ENCODE measurements at places on chromosomes 3 and 15. TPM values are rescaled to one million over a fixed set of nuclear protein-coding genes. Genes with fewer than 3 reads are reported as not detected.

DNA sequence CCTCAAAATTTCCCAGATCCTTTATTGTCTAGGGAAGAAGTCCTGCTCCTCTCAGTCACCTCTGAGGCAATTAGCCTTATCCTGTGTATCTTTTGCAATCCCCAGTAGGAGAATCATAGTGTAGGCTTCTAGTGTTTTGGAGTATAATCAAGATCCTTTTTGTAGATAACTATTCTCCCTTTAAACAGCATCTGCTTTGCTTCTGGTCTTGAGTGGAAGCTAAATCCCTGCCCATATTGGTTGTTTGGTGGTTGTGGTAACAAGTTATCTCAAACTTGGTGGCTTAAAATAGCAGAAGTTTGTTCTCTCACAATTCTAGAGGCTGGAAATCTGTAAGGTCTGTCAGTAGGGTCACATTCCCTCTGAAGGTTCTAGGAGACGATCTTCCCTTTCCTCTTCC, 217.5 kb upstream of the RASGRP1 start:
- H3K4me1 ChIP-seq, result no peaks in the 10 kb centered on the region
- no peaks in the 10 kb centered on the region for H3K36me3 ChIP-seq
- H3K27ac ChIP-seq, result no peak overlapping the region
- H3K27me3 ChIP-seq, result no peaks in the 10 kb centered on the region
- no peak overlapping the region for H3K4me3 ChIP-seq
- no peak for DNase-seq

DNA sequence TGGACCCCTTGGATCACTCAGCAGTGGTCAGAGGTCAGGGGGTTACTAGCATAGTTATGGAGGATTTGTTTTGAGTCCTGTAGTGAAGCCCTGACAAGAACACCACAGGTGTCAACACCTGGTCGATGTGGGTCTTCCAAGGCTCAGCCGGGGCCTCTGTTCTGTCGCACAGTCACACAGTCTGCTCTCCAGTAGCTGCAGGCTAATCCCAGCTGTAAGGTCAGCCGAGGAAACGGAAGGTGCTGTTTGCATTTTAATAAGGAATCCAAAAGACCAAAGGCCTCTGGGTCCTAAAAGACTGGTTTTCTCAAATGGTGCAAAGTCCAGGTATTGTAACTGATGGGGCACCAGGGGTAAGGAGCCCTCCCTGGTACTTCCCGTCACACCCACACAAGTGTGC, 71.7 kb downstream of the RPLP1 start:
- no peak for DNase-seq
- H3K27ac ChIP-seq, result no peak overlapping the region
- H3K4me1 ChIP-seq, result no peaks in the 10 kb centered on the region
- no peaks in the 10 kb centered on the region for H3K36me3 ChIP-seq
- H3K4me3 ChIP-seq, result no peak overlapping the region
- no peaks in the 10 kb centered on the region for H3K27me3 ChIP-seq

DNA sequence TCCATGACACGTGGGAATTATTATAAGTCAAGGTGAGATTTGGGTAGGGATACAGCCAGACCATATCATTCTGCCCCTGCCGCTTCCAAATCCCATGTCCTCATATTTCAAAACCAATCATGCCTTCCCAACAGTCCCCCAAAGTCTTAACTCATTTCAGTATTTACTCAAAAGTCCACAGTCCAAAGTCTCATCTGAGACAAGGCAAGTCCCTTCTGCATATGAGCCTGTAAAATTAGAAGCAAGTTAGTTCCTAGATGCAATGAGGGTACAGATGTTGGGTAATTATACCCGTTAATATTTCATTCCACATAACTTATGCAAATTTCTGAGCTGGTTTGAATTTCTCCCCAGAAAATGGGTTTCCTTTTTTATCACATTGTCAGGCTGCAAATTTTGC, 47.7 kb downstream of the RNF111 start:
- H3K4me3 ChIP-seq, result no peak overlapping the region
- no peaks in the 10 kb centered on the region for H3K4me1 ChIP-seq
- peaks cover 3% of the 10 kb centered on the region for H3K36me3 ChIP-seq
- H3K27ac ChIP-seq, result no peak overlapping the region
- no peaks in the 10 kb centered on the region for H3K27me3 ChIP-seq

- H3K27me3 ChIP-seq, result no peaks in the 10 kb centered on the region
- H3K36me3 ChIP-seq, result no peaks in the 10 kb centered on the region
- no peak overlapping the region for H3K27ac ChIP-seq
- H3K4me3 ChIP-seq, result no peak overlapping the region
- DNase-seq, result no peak
Measured at GRCh38 chr15:59303633-59304032, 69.0 kb downstream of the MYO1E start.

GRCh38 chr3:60703956-60704736, 547.1 kb downstream of the FHIT start:
- no peak for DNase-seq
- H3K4me3 ChIP-seq, result no peak overlapping the region
- no peak overlapping the region for H3K27ac ChIP-seq
- no peaks in the 10 kb centered on the region for H3K27me3 ChIP-seq
- H3K36me3 ChIP-seq, result no peaks in the 10 kb centered on the region

DNA sequence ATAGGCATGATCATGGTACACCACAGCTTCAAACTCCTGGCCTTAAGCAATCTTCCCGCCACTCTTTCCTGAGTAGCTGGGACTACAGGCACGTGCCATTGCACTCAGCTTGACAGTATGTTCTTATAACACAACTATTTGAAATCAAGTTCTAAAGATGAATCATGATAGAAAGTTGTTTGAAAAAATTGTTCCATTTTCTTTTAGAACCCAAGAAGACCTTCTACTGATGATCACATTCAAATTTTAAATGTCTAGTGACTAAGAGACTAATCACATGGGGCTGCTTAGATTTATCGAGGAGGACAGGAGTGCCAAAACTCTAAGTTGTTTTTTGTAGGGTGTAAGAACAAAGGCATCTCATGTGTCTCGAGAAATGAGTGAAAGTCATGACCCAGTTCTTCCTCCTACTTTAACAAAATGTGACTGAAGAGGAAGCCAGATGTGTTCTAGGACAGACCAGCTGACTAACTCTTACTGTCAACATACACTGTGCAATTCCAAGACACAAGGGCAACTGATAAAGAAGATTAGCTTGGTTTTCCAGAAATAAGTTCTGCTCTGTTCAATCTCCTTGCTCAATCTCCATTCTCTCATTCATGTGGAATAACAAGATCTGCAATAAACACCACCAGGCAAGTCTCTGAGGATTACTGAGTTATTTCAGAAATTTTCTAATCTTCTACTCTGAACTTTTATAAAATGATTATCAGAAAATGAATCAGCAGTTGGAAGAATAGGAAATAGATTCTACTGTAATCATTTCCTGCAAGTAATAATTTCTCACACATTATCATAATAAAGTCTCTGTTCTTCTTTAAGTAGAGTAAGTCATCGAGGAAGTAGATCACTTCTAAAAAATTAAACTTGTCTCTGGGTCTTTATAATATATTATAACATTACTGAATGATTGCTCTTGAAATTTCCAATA, 122.6 kb upstream of the CCNL1 start:
- no peaks in the 10 kb centered on the region for H3K27me3 ChIP-seq
- DNase-seq, result no peak
- no peak overlapping the region for H3K27ac ChIP-seq

- DNase-seq, result no peak
- no peak overlapping the region for H3K27ac ChIP-seq
- no peak overlapping the region for H3K4me3 ChIP-seq
- H3K4me1 ChIP-seq, result peaks cover 5% of the 10 kb centered on the region
Measured at GRCh38 chr3:185753354-185753753, 71.5 kb downstream of the IGF2BP2 start.

GRCh38 chr3:14911651-14912050, 35.7 kb upstream of the NR2C2 start:
- no peak overlapping the region for H3K4me3 ChIP-seq
- no peaks in the 10 kb centered on the region for H3K36me3 ChIP-seq
- no peaks in the 10 kb centered on the region for H3K27me3 ChIP-seq
- no peak for DNase-seq

DNA sequence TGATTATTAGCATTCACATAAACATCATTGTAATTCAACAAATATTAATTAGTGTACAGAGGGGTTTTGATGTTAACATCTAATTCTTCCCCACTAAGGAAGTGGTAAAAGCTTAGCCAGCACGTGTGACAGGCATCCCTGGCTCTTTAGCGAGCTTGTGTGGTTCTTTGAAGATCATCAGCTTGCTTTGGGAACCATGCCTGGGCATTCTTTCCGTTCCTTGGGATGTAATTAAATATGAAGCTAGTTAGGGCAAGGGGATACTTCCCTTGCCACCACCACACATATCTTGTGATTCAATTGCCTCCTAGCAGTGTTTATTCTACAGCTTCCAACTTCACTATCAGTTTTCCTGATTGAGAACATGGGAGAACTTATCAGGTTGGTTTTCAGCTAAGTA, 246.5 kb downstream of the MYRIP start:
- no peak for DNase-seq
- no peak overlapping the region for H3K27ac ChIP-seq
- no peaks in the 10 kb centered on the region for H3K4me1 ChIP-seq
- no peaks in the 10 kb centered on the region for H3K27me3 ChIP-seq

GRCh38 chr15:63107895-63108546, 13.6 kb upstream of the LACTB start:
- DNase-seq, result no peak
- no peaks in the 10 kb centered on the region for H3K27me3 ChIP-seq
- H3K27ac ChIP-seq, result no peak overlapping the region
- no peaks in the 10 kb centered on the region for H3K4me1 ChIP-seq
- H3K4me3 ChIP-seq, result no peak overlapping the region

GRCh38 chr15:89521605-89522004, 25.2 kb upstream of the RHCG start:
- H3K27ac ChIP-seq, result no peak overlapping the region
- H3K4me1 ChIP-seq, result no peaks in the 10 kb centered on the region
- H3K4me3 ChIP-seq, result no peak overlapping the region
- no peaks in the 10 kb centered on the region for H3K36me3 ChIP-seq
- DNase-seq, result no peak

STRA6 gene
- 7.6 TPM for total RNA-seq

TMEM266 gene
- 2.6 TPM for total RNA-seq

ANKUB1 gene
- not detected for total RNA-seq

RTP4 gene
- not detected for total RNA-seq

Data from H1 (cell line).